Type B pancreatic cell (in vitro differentiated cells): ENCODE measurements at places on chromosomes 4 and X.

GRCh38 chr4:53189011-53189410, 176.8 kb downstream of the SCFD2 start:
- DNase-seq = no peak
- H3K36me3 ChIP-seq = no peaks in the 10 kb centered on the region

GRCh38 chr4:158858410-158859199, 89.8 kb downstream of the FNIP2 start:
- DNase-seq = no peak
- peaks cover 6% of the 10 kb centered on the region for H3K4me1 ChIP-seq
- H3K27ac ChIP-seq = no peak overlapping the region
- peaks cover 23% of the 10 kb centered on the region for H3K36me3 ChIP-seq
- no peaks in the 10 kb centered on the region for H3K27me3 ChIP-seq
- no peak overlapping the region for H3K4me3 ChIP-seq

- peaks cover 5% of the 10 kb centered on the region for H3K36me3 ChIP-seq
- no peak overlapping the region for H3K4me3 ChIP-seq
- H3K4me1 ChIP-seq = peaks cover 62% of the 10 kb centered on the region
Measured at GRCh38 chrX:17412692-17413091, 37.7 kb downstream of the NHS start.

DNA sequence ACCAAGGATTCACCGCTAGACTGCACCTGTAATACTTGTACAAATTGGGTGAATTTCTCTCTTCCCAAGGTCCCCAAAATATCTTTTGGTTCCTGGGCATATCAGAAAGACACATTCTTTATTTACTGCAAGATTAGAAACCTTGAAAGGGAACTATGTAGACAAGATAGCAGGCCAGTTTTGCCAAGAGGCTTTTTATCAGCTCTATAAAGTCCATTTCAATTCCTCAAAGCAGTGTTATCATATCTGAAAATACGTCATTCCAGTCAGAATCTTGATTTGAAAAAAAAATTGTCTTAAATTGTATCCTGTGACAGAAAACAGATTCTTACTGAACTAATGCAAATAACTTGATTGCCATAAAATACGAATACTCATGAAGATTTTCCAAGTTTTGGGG, 37.0 kb upstream of the NSG1 start:
- no peaks in the 10 kb centered on the region for H3K36me3 ChIP-seq
- DNase-seq = no peak
- no peak overlapping the region for H3K4me3 ChIP-seq

DNA sequence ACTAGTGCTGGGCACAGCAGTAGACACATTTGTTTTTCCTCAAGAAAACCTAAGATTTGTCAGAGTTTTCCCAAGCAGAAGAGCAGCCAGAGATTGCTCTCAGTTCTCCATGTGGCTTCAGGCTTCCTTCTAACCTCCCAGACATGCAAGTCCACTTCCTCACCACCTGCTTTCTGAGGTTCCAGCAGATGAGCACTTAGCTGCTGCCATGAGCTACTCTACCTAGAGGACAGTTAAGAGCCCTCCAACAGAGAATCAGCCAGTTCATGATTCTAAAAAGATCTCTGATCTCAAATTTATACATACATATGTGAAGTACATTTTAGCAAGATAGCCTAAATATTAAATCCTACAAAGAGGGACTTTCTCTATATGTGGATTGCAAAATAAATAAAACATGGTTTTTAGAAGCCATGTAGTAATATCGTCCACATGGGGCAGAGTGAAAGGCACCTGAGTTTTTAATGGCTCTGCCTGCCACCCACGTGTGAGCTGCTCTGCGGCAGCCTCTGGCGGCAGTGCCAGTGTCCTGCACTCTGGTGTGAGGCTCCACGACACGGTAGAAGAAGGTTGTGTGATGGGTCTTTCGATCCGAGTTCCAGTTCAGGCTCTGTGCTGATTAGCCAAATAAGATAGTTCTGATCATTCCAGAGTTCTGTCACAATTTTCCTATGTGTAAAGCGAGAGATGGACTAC, 10.3 kb downstream of the CYP4V2 start:
- no peak overlapping the region for H3K27ac ChIP-seq
- H3K4me3 ChIP-seq = no peak overlapping the region
- no peak for DNase-seq
- no peaks in the 10 kb centered on the region for H3K27me3 ChIP-seq
- no peaks in the 10 kb centered on the region for H3K36me3 ChIP-seq

DNA sequence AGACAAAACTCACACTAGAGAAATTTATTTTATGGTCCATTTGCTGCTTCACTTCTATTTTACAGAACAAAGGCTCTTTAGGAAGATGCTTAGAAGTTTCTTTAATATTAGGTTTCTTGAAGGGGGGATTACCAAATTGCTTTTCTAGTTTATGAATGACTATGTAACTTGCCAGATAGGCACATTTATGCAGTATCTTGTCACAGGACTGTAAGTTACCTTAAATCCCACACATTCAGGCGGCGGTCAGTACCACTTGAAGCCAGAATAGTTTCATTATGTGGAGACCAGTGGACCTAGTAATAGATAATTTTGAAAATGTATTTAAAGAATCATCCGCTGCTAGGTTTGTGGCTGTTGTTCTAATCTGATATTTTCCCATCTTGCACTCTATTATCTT, 18.3 kb downstream of the RBBP7 start:
- DNase-seq = no peak
- H3K4me3 ChIP-seq = no peak overlapping the region
- no peak overlapping the region for H3K27ac ChIP-seq
- peaks cover 42% of the 10 kb centered on the region for H3K36me3 ChIP-seq

GRCh38 chr4:7361280-7361895, 73.3 kb downstream of the PSAPL1 start:
- H3K27me3 ChIP-seq = no peaks in the 10 kb centered on the region
- no peak for DNase-seq
- H3K36me3 ChIP-seq = no peaks in the 10 kb centered on the region
- no peak overlapping the region for H3K27ac ChIP-seq

DNA sequence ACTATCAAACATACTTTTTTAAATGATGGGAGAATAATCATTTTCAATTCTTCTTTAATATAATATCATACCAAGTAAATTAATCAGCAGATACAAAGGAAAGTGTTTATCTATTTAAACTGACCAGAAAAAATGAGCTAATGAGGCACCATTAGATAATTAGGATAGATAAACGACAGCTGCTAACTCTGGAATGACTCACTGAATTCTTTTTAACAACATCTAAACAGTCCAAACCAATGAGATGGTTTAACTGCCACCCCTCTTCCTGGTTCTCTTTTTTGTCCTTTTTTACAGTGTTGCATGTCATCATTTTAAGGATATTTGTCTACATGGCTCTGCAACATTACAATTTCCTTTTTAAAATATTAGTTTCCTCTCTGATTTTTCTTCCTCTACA, 41.6 kb downstream of the UNC5C start:
- no peak for DNase-seq
- H3K4me1 ChIP-seq = peaks cover 40% of the 10 kb centered on the region
- H3K36me3 ChIP-seq = peaks cover 30% of the 10 kb centered on the region
- no peak overlapping the region for H3K4me3 ChIP-seq

GRCh38 chr4:77010841-77011354, 61.3 kb downstream of the SEPTIN11 start:
- H3K27ac ChIP-seq = no peak overlapping the region
- peaks cover 46% of the 10 kb centered on the region for H3K36me3 ChIP-seq
- no peak for DNase-seq
- no peaks in the 10 kb centered on the region for H3K27me3 ChIP-seq

DNA sequence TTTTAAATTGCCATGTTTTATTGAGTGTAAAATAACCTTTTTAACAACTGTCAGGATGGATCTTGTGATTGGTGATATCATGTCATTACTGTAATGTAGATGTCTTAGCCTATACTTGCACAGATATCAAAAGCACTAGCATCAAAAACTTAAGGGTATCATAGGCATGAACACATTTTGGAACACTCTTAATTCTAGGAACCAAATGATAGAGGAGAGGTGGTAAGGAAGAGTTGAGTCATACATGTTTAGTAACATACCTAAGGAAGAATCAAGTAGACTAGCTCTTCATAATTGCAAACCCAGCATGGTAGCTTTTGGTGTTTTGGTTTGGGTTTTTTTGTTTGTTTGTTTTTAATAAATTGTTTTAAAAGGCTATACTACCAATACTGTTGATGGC, 43.4 kb downstream of the SMARCAD1 start:
- DNase-seq = no peak
- H3K27me3 ChIP-seq = no peaks in the 10 kb centered on the region
- H3K27ac ChIP-seq = no peak overlapping the region
- peaks cover 33% of the 10 kb centered on the region for H3K36me3 ChIP-seq

DNA sequence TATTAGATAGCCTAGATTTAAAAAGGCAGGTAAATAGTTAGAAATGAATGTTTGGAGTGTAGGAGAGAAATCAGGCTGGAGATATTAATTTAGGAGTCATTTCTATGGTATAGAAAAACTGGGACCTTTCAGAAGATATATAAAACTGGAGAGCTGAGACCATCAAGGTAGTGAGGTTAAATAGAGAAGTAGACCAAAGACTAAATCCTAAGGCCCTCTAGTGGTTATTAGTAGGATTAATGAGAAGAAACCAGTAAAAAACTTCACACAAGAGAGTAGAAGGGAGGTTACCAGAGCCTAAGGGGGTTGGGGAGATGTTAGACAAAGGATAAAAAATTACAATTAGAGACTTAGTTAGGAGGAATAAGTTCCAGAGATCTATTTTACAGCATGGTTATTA, 351.0 kb upstream of the SPANXN1 start:
- H3K4me1 ChIP-seq = no peaks in the 10 kb centered on the region
- H3K27me3 ChIP-seq = no peaks in the 10 kb centered on the region
- H3K4me3 ChIP-seq = no peak overlapping the region
- H3K36me3 ChIP-seq = no peaks in the 10 kb centered on the region
- no peak for DNase-seq

- no peak for DNase-seq
- H3K4me3 ChIP-seq = no peak overlapping the region
- H3K27ac ChIP-seq = no peak overlapping the region
- H3K36me3 ChIP-seq = no peaks in the 10 kb centered on the region
- no peaks in the 10 kb centered on the region for H3K27me3 ChIP-seq
Measured at GRCh38 chrX:150599226-150599625, 30.8 kb downstream of the MTM1 start.

DNA sequence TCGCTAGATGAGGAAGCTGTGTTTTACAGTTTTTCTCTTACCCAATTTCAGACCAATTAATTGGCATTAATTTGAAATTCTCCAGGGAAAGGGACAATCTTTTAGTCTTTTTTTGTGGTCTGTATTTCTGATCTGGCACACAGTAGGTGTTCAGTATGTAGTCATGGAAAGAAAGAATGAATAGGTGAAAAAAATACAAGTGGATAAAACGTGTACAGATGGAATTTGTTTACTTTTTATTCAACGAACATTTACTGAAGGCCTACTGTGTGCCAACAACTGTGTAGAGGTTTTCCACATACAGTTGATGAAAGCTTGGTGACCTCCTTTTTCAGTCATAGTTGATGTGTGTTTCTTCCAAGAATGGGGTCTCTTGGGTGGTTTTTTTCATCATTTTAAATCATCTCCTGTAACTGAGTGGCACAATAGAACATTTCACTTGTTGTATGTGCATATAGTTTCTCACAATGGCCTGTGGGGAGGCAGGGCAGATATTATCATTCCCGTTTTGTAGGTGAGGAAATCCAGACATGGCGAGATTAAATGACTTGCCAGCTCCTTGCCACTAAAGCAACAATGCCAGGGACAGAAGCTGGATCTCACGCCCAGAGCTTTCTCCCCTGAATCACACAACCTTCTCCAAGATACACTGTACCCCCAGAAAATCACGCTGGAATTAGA, 102.4 kb downstream of the CEP135 start:
- no peaks in the 10 kb centered on the region for H3K36me3 ChIP-seq
- peak overlapping the region; percentile 97 for H3K4me3 ChIP-seq
- DNase-seq = no peak
- peaks cover 41% of the 10 kb centered on the region for H3K4me1 ChIP-seq

GRCh38 chrX:69015156-69015555, 150.1 kb downstream of the PJA1 start:
- no peaks in the 10 kb centered on the region for H3K36me3 ChIP-seq

DNA sequence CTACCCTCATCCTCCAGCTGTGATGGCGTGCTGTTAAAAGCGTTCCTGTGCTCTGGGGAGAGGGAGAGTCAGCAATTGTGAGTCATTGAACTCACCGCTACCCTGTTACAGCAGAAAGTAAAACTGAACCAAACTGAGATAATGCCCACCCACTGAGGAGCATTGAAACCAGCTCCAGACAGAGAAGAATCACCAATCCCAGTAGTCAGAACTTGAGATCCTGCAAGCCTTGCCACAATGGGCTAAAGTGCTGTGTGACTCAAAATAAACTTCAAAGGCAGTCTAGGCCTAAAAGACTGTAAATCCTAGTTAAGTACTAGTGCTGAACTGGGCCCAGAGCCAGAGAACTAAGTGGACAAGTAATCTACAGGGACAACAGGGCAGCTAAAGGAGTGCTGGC, 1394.2 kb upstream of the DIAPH2 start:
- no peaks in the 10 kb centered on the region for H3K36me3 ChIP-seq
- no peak for DNase-seq
- no peaks in the 10 kb centered on the region for H3K27me3 ChIP-seq
- no peak overlapping the region for H3K27ac ChIP-seq

DNA sequence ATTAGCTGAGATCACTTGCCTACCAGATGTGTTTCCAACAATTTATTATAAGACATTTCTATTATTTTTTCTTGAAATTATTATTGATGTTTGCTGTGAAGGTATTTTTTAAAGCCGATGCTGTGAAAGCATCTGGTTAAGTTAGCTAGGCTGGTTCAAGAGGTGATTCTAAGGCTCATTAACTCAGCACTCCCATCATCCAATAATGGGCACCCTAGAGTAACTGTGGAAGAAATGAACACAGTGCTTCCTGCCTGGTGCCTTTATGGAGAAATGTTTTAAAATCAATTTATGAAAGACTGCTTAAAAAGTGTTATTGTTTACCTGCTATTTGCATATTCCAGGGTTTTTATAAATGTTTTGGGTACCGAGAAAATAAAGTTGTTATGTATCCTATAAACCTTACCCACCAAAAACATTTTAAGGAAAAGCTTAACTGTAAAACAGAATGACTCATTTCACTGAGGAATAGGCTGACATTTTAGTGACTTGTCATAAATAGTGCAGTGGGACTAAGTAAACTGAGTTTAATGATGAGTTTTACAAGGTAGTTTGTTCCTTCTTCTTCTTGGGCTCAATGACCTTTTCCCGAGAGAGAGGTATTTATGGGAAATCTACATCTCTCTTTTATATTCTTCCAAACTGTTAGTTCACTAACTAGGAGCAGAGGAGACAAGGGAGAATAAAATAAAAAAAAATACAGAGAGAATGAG, 310.0 kb upstream of the AADAT start:
- H3K27me3 ChIP-seq = peaks cover 5% of the 10 kb centered on the region
- H3K36me3 ChIP-seq = no peaks in the 10 kb centered on the region
- no peak overlapping the region for H3K4me3 ChIP-seq
